T-cell (primary cell): ENCODE measurements at places on chromosomes 2 and 18. TPM values are rescaled to one million over a fixed set of nuclear protein-coding genes. Genes with fewer than 3 reads are reported as not detected.

DNA sequence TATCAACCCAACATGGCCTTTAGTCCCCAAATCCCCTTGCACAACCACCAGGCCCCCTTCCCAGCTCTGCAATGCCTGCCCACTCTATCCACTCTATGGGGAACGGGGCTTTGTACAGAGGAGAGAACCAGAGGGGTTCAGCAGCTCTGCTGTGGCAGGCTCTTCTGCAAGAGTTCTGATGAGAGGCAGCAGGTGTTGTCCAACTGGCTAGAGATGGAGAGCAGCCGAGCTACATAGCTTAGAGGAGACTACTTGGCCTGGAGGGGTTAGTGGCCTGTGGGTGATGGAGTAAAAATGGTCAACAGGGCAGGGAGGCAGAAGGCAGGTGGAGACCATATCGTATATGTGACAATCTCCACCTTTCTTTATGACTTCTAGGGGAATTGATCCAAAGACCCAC lies 103.0 kb downstream of the QPCT start:
- H3K27me3 ChIP-seq, result peaks cover 4% of the 10 kb centered on the region
- no peaks in the 10 kb centered on the region for H3K36me3 ChIP-seq
- no peaks in the 10 kb centered on the region for H3K4me1 ChIP-seq
- no peak overlapping the region for H3K4me3 ChIP-seq
- no peak for DNase-seq
- no peak overlapping the region for H3K27ac ChIP-seq

DNA sequence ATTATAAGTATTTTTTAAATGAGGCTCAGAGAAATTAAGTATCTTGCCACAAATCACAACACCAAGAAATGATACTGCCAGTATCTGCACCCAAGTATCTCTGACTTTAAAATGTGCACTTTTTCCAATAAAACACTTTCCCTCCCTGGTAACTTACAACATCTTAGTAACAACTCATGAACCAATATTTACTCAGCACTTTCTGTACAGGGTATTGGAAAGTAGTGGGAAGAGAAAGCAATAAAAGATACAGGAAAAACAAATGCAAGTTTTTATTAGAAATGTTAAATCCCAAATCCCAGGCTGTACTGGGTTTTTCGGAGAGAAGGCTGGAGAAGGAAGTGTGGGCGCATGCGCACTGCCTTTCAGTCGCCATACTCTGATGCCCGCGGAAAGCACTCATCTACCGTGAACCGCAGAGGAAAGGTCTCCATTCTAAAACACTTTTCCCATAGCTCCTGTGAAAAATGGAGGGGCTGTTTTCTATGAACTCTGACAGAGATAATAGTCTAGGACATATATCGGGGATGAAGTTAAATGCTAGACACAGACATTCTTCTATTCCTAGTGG lies 52.1 kb downstream of the L3MBTL4 start:
- DNase-seq, result no peak
- no peaks in the 10 kb centered on the region for H3K4me1 ChIP-seq
- H3K27me3 ChIP-seq, result no peaks in the 10 kb centered on the region

- no peak overlapping the region for H3K4me3 ChIP-seq
- H3K4me1 ChIP-seq, result no peaks in the 10 kb centered on the region
- H3K27me3 ChIP-seq, result no peaks in the 10 kb centered on the region
- no peak overlapping the region for H3K27ac ChIP-seq
Measured at GRCh38 chr2:237546040-237546875, 20.1 kb upstream of the PRLH start.

- no peaks in the 10 kb centered on the region for H3K27me3 ChIP-seq
- no peak for DNase-seq
- no peak overlapping the region for H3K4me3 ChIP-seq
- no peaks in the 10 kb centered on the region for H3K36me3 ChIP-seq
- H3K4me1 ChIP-seq, result no peaks in the 10 kb centered on the region
Measured at GRCh38 chr2:237073552-237073951, 12.1 kb upstream of the COPS8 start.

- peaks cover 32% of the 10 kb centered on the region for H3K27me3 ChIP-seq
- no peaks in the 10 kb centered on the region for H3K36me3 ChIP-seq
- DNase-seq, result no peak
- H3K4me3 ChIP-seq, result no peak overlapping the region
- H3K27ac ChIP-seq, result no peak overlapping the region
Measured at GRCh38 chr18:58866066-58866772, 1.5 kb downstream of the ZNF532 start.

Gene CD226
- total RNA-seq, result 74.9 TPM

Gene ARHGEF4
- total RNA-seq, result 4.4 TPM

- DNase-seq, result no peak
- H3K4me3 ChIP-seq, result peak overlapping the region; percentile 41
- H3K27me3 ChIP-seq, result no peaks in the 10 kb centered on the region
- peak overlapping the region; percentile 88 for H3K27ac ChIP-seq
- H3K36me3 ChIP-seq, result peaks cover 33% of the 10 kb centered on the region
Measured at GRCh38 chr18:77100751-77101355, 31.7 kb downstream of the MBP start.

GRCh38 chr2:63544017-63544627 lies 44.2 kb downstream of the WDPCP start:
- H3K27me3 ChIP-seq, result no peaks in the 10 kb centered on the region
- no peak overlapping the region for H3K4me3 ChIP-seq
- H3K4me1 ChIP-seq, result no peaks in the 10 kb centered on the region
- no peak overlapping the region for H3K27ac ChIP-seq
- no peaks in the 10 kb centered on the region for H3K36me3 ChIP-seq
